ENCODE measurements at places on chromosomes 16 and 17.
A peak's percentile ranks its signal among the peaks of the same experiment; 100 is the strongest.

DNA sequence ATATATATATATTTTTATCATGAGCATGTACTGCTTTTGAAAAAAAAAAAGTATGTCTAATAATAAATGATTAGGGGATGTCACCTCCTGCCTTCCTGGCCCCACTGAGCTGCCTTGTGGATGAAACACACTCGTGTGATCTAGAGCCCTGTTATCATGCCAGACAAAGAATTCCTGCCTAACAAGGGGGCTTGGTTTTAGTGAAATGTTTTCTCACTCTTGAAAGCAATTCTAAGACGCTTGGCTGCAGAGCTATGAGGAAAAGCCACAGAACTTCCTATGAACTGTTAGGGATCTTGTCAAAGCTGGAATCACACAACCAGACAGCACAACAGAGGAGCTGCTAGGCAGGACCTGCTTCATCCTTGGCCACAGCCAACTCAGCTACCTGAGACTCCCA lies 4.0 kb downstream of the ZDHHC1 start:
- no peak for DNase-seq

GRCh38 chr16:15782573-15783365 lies 74.1 kb downstream of the MYH11 start:
- no peak for DNase-seq

DNA sequence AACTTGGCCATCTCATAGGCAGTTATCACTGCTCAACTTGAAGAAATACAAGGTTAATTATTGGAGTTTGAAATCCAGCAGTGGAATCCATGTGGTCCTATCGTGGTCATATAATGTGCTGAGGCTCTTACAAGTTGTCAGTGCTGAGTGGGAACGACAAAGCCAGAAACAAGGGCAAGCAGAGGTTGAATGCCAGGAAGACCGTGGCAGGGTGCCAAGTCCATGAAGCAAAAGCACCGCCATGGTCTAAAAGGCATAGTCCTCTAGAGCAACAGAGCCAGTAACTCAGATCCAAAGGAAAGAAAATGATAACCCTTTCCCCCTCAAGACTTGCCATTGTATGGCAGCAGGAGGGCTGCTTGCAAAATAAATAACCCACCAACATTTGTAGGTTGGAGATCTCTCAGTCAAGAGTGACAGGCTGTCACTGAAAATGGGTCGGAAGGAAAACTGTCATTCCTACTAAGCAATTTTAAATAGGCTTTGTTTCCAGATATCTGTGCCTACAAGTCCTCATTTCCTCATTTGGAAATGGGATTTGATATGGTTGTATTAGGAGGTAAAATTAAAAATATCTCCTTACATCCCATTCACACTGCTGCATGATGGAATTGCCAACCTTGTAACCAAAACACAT lies 36.4 kb upstream of the HSBP1 start:
- peak; percentile 87 for DNase-seq

DNA sequence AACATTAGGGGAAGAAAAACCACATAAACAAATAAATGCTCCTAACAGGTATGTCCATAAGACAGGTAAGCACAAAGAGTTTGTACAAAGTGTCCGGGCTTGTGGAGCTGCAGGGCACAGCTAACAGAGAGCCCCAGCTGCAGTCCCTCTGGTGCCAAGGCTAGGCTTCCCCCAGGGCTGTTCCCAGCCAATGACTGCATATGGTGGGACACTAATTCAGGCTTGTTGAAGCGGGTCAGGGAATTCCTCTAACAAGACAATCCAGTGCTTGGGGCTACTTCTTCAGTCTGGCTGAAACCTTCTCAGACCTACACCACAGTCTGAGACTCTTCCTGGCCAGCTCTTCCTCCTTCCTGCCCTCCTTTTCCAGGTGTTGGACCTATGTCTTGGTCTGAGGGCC lies 51.7 kb upstream of the ALDH3A1 start:
- no peak for DNase-seq

- DNase-seq, result peak; percentile 83
These were observed 33.3 kb downstream of the JPH3 start for GRCh38 chr16:87635541-87636049.
